Neural crest cell (in vitro differentiated cells): ENCODE measurements at places on chromosomes 2 and 18. TPM values are rescaled to one million over a fixed set of nuclear protein-coding genes. Genes with fewer than 3 reads are reported as not detected.

DNA sequence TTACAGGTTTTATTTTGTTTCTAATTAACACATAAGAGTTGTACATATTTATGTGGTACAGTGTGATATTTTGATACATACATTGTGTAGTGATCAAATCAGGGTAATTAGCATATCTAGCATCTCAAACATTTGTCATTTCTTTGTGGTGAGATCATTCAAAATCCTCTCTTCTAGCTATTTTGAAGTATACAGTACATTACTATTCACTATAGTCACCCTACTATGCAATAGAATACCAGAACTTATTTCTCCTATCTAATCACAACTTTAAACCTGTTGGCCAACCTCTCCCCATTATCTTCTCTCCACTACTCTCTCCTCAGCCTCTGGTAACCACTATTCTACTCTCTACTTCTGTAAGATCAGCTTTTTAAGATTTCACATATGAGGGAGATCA lies 325.8 kb downstream of the CYP26B1 start:
- no peak for DNase-seq

- no peak for DNase-seq
These were observed 74.8 kb upstream of the PIEZO2 start for GRCh38 chr18:11224153-11224552.

USP40 gene
- total RNA-seq, result 25.3 and 28.3 TPM in 2 replicates

REG3A gene
- not detected in 2 replicates for total RNA-seq

GRCh38 chr2:12107939-12108338 lies 361.5 kb downstream of the LPIN1 start:
- no peak for DNase-seq

C2orf15 gene
- total RNA-seq, result 0.23 and 0.37 TPM in 2 replicates

GRCh38 chr2:230811508-230811907 lies 53.2 kb upstream of the ITM2C start:
- DNase-seq, result no peak

ECEL1 gene
- 42.9 and 43.9 TPM in 2 replicates for total RNA-seq

DNA sequence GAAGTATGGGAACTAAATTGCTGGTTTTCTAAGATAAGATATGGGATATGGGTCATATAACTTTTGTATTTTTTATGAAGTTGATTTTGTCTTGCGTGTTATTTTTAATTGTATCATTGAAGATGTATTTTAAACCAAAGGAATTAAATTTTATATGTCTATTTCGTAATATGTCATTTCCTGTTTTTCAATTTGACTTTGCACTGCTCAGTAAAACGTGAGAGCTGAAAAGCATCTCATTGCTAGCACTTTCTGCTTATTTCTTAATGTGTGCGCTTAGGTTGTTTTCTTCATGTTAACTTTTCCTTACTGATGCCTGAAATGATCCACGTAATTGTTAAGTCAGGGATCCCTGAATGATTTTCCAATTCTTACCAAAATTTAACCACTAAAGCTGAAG lies 41.2 kb upstream of the KLF11 start:
- no peak for DNase-seq

- DNase-seq, result no peak
These were observed 12.6 kb downstream of the BCL2 start for GRCh38 chr18:63306819-63307550.

CYP27A1 gene
- total RNA-seq, result 3.2 and 4.8 TPM in 2 replicates
